Activated CD8-positive, alpha-beta memory T cell treated with anti-CD3 and anti-CD28 coated beads, Interleukin-2, amount 10 ng/mL, durations not matched to agents 7 days and 5 days (primary cell): ENCODE measurements at places on chromosomes 7 and 10. TPM values are rescaled to one million over a fixed set of nuclear protein-coding genes. Genes with fewer than 3 reads are reported as not detected.

DNA sequence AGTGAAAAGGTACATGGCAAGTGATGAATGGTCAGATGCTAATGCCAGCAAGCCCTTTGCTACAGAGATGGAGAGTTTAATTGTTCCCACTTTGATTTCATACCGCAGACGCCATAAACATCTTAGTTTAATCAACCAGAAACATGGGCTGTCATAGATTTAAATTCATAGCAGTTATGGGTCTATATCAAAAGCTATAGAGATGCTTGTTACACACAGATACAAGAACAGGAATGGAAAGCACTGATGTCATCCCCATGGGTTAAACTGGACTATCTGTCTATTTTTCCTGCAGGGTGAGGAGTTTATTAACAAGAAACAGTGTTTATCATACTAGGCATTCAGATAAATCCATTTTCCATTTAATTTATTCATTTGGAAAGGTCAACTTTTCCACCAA is 409.2 kb downstream of the NRG3 start:
- DNase-seq: no peak

DNA sequence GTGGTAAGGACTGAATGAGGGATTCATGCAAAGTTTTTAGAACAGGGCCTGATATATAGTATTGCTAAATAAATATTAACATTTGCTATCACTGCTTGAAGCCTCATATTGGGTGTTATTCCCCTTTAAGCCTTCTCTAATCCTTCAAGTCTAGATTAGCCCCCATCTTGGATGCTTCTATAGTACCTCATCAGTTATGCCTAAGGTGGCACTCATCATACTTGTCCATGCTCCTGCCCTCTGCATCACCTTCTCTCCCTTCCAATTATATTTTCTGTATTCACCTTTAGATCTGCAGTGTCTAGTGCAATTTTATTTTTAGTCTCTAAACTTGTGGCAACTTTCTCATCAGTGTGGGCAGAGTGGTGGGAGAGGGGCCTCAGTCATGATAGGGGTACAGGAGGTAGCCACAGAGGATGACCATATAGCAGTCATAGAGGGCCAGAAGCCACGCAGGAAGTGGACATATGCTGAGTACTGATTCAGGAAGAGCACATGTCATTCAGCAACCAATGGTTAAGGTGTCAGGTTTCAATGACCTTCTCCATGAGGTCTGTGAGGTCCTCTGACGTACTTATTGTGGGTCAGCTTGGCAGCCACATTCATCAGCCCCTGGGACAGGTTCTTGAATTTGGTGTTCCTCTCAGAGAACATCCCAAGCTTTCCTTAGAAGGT is 2.5 kb downstream of the ENTPD1 start:
- DNase-seq: peak; percentile 80

DNA sequence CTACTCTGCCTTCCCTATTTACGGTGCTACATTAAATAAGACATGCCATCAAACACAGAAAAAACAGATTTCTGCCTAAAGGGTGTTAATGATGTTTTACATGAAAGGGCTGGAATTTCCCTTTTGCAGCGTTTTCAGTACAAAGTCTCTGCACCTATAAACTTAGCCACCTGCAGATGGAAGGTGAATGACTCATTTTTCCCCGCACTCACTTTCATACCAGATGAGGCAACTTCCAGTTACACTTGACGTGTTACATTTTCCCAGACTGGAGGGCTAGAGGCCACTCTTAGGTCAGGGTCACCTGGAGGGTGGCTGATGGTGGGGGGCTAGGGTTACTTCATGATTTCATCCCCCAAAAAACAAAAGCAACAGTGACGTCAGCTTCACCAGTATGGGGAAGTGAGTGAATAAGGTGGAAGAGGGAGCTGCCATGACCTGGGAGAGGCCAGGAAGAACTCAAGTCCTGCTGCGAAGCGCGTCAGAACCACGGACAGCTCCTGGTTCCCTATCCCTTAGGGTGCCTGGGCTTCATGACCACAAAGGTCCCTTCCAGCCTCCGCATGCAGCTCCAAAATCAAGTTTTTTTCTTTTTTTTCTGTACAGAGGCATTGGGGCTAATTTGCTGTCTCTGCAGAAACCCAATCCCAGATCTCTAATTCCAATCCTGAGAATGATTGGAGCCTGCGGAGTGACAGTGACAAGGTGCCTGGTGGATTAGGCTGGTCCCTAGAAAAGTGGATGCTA is 94.0 kb downstream of the ADARB2 start:
- no peak for DNase-seq

- no peak for DNase-seq
Measured at GRCh38 chr10:17516376-17516775, 62.0 kb upstream of the ST8SIA6 start.

DNA sequence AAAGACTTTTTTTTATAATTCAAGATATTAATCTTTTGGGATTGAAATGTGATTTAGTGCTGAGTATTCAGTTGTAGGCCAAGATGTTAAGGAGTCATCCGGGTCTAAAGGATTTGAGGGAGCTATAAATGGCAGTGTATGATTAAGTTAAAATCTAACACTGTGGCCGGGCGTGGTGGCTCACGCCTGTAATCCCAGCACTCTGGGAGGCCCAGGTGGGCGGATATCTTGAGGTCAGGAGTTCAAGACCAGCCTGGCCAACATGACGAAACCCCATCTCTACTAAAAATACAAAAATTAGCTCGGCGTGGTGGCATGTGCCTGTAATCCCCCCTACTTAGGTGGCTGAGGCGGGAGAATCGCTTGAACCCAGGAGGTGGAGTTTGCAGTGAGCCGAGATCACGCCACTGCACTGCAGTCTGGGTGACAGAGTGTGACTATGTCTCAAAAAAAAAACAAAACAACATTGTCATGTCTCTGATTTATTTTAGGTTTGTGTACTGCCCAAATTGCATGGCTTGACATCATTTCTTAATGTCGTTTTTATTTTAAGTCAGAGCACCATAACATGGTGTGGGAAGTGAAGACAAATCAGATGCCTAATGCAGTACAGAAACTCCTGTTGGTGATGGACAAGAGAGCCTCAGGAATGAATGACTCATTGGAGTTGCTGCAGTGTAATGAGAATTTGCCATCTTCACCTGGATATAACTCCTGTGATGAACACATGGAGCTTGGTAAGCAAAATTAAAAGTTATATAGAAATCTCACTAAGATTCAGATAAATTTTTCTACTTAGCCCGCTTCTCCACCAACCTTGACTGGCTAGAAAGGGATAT is 10.7 kb downstream of the HBP1 start:
- DNase-seq: no peak

GRCh38 chr10:122863216-122864193 is 15.9 kb downstream of the FAM24B start:
- no peak for DNase-seq

The FKBP6 gene
- not detected for total RNA-seq

The DNAJB12 gene
- total RNA-seq: 25.5 TPM

The TRPV5 gene
- not detected for total RNA-seq

The VWC2 gene
- total RNA-seq: not detected

The LRRD1 gene
- total RNA-seq: not detected

The AKR1C8 gene
- total RNA-seq: 0.14 TPM

The ADRA2A gene
- not detected for total RNA-seq
